ENCODE measurements at places on chromosomes 4 and X.

DNA sequence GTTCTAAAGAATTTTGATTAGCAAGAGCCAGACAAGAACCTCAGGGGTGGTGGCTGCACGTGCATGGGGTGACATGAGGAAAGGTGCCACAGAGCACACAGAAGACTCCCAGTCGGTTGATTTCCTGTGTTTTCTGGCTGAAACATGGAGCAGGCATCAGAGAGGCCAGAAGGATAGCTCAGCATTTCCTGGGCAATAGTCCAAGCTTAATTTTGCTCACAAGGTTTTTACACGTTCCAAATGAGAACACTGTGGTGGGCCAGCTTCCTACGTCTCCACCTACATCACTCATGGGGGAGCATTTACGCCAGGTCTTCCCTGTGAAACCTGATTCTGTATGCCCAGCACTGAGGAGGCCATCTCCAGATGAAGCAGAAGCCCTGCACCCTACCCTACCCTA lies 212.5 kb upstream of the CLNK start:
- no peak for DNase-seq

DNA sequence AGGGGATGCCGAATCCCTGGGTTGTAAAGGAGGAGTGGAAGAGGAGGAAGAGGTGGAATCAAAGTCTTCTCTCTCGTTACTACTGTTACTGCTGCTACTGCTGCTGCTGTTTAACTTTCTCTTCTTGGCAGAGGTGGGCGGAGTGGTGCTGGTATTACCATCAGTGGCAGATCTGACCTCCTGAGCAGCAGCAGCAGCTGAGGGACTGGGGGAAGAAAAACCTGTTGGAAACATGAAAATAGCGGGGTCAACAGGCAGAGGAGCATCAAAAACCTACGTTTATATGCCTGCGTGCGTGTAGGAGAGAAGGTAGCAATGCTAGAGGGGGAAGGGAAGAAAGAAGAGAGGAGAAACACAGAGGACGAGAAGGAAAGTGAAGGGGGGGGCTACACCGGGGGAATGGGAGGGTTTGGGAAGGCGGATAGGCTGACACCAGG lies 339 bp downstream of the CUL4B start:
- peak; percentile 74 for DNase-seq

DNA sequence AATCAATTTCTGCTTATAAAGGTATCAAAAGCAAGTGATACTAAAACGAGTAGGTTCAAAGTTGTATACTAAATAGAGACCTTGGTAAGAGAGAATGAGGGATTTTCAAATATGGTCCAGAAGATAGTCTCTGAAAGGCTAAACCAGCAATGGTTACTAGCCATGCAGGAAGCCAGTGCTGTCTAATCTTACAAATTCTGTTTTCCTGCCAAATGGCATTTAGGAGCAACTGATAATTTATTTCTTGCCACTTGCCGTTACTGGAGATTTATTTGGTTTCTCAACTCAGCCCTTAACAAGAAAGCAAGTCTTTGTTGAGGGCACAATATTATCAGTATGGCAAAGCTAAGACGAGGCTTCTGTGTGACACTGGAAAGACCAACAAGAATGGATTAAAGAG lies 47.2 kb downstream of the MAP7D3 start:
- no peak for DNase-seq

DNA sequence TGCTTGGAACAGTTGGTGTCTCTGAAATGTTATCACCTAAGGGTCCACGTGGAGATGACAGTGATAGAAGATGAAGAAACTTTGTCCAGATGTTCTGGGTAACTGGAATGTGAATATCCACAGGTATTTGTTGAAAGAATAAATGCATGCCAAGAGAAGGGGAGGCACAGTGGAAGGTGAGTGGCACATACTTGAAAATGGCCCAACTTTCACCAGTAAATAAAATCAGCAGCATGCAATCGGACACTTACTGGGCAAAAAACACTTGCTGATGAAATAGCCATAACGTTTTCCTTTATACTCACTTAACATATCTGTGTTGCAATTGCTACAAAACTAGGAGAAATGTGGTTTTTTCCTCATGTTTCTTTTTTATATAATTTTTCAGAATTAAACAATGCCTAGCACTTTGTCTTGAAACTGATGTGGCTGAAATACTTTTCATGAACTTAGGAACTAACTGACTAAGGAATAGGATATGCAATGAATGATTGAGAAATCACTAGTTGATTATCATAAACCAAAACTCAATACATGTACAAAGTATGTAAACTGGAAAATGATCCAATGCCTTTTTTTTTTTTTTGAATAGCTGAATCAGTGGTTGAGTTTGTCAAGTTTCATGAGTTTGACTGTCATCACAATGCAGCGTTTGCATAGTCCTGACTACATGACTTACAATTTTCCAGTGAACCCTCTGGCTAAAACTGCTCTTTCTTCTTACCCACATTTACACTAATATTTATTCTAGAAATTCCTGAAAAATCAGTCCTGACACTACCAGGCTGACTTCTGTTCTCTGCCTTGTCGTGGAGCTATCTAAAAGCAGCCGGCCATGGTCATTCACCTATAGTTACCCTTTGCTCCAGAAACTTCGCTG lies 127.4 kb downstream of the CPE start:
- no peak for DNase-seq

DNA sequence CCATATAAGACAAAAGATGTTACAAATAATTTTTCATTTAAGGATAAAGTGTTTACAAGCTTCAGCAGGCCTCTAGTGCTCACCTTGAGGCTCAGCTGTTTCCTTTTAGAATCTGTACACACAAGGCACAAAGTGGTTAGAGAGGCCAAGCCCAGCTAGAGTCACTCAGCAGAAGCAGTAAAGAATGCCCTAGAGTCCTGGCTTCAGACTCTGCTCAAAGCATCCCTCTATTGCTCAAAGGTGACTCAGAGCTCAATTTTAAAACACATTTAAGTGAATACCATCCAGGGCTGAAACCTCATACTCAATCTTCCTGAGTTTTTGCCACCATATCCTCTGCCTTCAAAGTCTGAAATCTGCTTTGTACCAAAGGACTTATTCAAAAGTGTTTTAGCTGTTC lies 22.6 kb upstream of the PHF8 start:
- DNase-seq: peak; percentile 6

DNA sequence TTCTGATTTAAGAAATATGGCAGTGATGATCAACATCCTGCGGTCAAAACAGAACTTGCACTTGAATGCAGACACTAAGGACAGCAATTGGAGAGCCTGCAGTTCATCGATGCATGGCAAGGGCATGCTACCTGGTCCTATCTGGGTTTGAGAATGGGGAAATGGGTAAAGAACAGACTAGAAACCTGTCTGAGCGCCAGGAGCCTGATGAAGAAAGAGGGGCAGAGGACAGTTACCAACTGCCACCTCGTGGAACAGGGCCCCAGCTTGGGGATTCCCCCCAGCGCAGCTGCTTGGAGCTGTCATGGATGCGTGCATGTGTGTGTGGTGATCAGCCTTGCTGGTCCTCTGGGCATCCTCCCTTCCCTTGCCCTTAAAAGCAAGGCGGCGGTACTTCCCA lies 30.2 kb upstream of the NKRF start:
- DNase-seq: no peak

DNA sequence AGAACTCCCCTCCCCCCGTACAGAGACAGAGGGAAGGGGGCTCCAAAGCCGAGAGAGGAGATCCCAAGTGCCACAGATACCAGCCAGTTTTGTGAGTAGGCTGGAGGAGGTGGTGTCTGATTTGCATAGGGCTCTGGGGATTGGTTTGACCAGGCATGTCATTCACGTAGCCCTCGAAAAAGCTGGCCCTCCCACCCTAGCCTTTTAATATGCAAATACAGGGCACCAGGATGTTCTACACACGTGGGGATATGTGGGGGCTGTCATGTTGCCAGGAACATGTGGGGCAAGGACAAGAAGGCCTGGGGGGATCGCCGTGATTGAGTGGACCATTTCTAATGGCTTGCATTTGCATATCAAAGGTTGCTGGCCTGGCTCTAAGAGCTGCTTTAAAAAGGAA lies 272.9 kb downstream of the PPP1R2C start:
- no peak for DNase-seq

DNA sequence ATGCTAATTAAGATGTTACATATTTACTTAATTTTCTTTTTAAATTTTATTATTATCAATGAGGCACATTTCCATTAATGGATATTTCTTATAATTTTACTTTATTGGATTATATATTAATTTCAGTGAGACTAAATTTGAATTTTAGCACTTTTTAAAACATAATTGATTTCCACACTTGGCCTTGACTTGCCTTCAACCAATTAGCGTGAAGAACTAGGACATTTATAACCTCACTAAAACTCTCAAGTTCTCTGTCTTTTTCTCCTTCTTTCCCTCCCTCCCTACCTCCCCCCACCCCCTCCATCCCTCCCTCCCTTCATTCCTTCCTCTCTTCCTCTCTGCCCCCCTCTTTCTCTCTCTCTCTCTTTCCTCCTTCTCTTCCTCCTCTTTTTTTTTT lies 1618.1 kb downstream of the C4orf33 start:
- no peak for DNase-seq

DNA sequence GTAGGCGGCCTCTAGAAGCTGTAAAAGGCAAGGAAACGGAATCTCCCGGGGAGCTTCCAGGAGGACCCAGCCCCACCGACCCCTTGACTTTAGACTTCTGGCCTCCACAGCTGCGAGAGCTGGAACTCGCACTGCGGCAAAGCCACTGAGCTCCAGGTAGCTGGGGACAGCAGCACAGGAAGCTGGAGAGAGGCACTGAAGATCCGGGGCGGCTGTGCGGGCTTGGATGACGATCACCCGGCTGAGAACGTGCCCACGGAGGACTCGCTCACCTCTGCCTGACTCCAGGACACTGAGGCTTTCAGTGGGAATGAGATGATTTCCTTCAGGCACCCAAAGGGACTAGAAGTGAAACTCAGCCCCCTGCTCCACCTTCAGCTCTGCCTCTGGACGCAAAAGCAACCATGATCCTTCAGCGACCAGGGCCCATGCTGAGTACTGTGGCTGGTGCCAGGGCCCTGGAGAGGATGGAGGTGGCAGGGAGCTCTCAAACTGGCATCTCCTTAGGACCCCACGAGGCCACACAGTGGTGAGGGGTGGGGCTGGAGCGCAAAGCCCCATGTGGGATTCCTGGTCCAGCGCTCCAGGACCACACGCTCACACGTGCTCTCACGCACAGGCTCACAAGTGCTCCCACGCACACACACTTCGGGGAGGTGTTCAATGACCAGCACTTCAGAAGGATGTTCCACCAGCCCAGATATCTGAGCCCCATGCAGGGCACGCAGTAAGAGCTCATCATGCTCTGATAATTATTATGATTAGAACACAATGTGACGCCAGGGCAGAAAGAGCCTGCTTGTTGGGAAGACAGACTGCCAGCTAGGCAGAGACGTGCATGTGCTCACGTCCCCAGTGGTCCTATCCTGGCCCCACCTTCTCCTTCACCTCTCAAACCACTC lies 47.2 kb downstream of the ADRA2C start:
- DNase-seq: no peak

- no peak for DNase-seq
Observed at GRCh38 chr4:55808186-55808585, 11.4 kb upstream of the EXOC1L start.

DNA sequence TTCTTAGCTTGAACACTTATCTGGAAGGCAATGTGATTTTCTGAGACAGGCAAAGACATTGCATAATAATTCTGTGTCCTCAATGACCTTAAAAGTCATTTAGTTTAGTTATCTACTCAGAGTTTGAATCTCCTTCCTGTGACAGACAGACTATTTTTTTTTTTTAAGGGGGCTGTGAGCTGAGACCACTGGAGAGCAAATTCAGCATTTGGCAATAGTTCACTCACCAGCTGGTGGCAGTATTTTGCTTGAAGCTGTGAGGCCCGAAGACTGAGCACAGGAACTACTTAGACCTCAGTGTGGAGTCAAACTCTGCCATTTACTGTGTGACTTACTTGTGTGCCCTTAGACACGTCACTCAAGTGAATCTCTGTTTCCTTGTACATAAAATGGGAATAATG lies 22.9 kb upstream of the CPE start:
- peak; percentile 69 for DNase-seq

- DNase-seq: peak; percentile 18
Observed at GRCh38 chrX:106450405-106450804, 161.4 kb upstream of the RADX start.
